ENCODE measurements at places on chromosomes 7 and 10.

GRCh38 chr7:125504848-125505247 is 575.2 kb upstream of the POT1 start:
- DNase-seq = no peak

GRCh38 chr10:78351283-78351682 is 317.6 kb downstream of the RPS24 start:
- DNase-seq = no peak

- DNase-seq = no peak
These were observed 87.9 kb upstream of the IKZF1 start for GRCh38 chr7:50216626-50217025.

DNA sequence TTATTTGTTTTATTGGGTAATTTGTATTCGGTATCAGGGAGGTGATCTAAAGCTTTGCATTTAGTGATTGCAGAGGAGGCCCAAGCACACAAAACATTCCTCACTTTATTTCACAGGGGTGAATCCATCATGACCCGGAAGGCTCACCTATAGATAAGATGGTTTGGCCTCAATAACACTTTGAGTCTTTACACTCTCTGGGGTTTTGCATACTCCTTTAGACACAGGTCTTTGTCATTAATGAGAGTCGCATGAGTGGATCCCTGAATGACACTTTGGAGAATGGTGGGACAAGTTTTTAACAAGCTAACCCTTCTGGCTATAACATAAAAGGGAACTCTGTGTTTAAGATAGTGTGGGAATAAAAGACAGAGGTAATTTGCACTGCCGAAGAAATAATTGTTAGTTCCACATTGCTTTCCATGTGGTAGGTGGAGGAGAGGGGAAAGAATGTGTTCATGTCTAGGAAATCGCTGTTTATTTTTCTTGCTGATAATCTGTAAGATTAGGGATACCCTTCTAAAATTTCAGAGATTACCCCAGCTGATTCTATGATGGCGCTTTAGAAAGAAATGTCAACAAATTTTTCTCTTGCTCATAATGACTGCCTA is 455.8 kb downstream of the TFEC start:
- DNase-seq = no peak

GRCh38 chr10:98790817-98791216 is 344.1 kb upstream of the HPS1 start:
- DNase-seq = no peak

GRCh38 chr10:103758294-103758681 is 97.1 kb downstream of the SH3PXD2A start:
- no peak for DNase-seq
